ENCODE measurements at places on chromosomes 1 and 21.

GRCh38 chr1:212228076-212228475, 57.1 kb upstream of the PPP2R5A start:
- DNase-seq = no peak

DNA sequence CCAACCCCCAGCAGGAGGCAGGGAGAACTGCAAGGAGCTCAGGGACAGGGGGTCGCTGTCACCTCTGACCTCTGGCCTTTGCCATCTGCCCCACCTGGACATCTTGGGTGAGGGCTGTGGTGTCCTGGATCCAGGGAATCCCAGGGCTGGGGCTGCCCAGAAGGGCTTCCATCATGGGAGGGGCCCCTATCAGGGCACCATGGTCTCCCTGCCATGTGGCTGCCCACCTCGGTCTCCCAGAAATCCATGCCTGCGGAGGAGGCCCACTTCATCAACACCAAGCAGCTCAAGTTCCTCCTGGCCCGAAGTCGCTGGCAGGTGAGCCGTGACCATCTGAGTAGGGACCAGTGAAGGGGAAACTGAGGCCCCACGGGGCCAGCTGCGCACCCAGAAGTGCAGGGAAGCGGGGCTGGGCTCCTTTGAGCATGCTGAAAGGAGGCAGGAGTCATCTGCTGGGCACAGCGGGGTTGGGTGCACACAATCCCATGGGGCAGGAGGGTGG, 36.1 kb downstream of the TRIM11 start:
- DNase-seq = no peak

GRCh38 chr21:35775778-35776544, 284.4 kb downstream of the SETD4 start:
- no peak for DNase-seq

GRCh38 chr1:246533371-246533905, 26.4 kb upstream of the SMYD3 start:
- DNase-seq = no peak

DNA sequence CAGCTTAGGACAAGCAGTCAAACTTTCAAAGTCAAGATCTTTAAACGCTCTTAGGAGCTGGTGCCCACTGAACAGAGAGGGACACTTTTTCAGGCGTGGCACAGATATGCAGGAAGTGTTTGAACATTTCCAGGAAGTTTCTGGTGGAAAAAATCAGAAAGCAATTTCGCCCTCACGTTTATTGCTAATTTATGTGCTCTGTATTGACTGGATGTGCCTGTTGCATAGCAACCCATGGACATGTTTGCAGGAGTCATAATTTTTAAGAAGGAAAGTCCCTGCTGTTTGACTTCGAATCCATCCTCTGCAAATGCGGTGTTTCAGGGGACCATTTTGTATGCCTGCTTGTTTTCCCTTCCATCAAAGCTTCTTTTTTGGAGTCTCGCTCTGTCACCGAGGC, 239.9 kb upstream of the IRF2BP2 start:
- no peak for DNase-seq

DNA sequence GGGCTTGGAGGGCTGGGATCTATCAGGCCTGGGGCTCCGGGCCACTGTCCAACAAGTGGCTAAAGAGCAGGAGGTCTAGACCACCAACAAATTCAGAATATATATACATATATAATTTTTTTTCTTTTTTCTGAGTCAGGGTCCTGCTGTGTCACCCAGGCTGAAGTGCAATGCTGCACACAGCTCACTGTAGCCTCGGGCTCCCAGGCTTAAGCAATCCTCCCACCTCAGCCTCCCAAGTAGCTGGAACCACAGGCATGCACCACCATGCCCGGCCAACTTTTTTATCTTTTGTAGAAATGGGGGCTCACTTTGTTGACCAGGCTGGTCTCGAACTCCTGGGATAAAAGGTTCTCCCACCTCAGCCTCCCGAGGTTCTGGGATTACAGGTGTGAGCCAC, 6.8 kb upstream of the LAPTM5 start:
- no peak for DNase-seq

DNA sequence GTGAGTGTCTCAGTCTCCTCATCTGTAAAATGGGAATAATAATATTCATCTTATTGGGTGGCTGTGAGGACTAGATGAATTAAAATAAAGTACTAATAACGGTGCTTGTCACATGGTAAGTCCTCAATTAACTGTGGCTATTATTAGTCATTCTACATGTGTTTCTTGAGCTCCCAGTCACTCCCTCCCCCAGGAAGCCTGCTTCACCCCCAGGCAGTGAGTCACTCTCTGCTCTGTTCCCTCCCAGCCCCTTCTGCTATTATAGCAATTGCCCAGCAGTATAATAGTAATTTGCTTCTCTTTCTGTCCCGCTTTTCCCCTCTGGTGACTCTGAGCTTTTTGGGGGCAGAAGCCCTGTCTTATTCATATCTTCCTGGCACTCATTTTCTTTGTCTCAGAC, 102.0 kb downstream of the BEND5 start:
- no peak for DNase-seq

- DNase-seq = no peak
These were observed 165.4 kb upstream of the HMGB4 start for GRCh38 chr1:33698361-33699035.

- no peak for DNase-seq
These were observed 100.2 kb downstream of the RIPK4 start for GRCh38 chr21:41666641-41667081.

DNA sequence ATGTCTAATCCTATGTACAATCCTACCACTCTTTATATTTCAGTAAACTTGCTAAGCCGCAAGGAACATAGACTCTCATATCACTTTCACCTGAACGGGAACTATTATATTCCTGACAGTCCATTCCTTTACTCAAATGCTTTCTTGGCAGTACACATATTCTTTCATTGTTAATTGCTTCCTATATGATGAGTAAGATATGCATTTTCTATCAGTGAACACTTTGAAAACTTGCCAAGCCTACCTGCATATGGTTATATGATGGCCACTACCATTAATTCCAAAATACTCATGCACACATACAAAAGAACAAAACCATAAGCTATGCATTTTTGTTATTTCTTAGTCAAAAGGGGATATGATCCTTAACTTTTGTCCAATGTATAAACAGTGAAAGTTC, 341.5 kb downstream of the VAV3 start:
- no peak for DNase-seq

DNA sequence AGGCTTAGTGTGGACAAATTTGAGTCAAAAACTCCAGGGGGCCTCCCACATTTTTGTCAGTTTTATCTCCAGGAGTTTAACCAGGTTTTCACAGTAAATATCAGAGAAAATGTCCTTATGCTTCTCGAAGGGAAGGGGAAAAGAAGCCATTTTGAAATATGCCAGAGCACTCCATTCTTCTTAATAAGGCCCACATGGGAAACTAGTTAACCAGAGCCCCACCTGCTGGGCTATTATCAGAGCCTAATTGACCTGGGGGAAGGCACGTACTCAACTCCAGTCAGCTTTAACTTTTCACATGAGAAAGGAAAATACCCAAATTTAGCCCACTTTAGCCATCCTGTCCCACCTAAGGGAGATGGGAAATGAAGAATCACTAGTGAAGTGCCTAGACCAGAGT, 296.3 kb downstream of the PTBP2 start:
- no peak for DNase-seq

DNA sequence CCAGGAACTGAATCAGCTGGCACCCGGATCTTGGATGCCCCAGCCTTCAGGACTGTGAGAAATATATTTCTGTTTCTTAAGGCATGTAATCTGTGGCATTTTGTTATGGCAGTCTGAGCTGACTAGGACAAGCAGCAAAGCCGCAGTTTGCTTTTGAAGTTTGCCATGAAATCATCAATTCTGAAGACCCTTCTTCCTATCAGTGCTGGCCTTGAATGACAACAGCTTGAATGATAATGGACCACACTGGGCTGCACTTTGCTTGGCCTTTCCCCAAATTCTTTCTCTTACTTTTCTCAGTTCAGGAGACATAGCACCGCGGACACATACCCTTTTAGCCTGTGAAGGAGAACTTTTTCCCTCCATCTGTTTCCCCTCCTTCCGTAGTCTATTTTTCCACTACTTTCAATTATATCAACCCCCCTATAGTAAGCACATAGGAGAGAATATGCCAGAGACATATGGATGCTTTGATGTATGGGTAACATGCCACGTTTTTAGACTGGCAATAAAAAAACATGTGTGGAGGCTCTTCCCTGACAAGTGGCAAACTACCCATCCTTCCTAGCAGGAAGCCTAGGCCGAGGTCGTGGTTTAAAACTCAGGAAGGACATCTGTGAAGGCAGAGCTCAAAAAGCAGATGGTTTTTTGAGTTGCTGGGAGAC, 42.9 kb downstream of the HLX start:
- no peak for DNase-seq

DNA sequence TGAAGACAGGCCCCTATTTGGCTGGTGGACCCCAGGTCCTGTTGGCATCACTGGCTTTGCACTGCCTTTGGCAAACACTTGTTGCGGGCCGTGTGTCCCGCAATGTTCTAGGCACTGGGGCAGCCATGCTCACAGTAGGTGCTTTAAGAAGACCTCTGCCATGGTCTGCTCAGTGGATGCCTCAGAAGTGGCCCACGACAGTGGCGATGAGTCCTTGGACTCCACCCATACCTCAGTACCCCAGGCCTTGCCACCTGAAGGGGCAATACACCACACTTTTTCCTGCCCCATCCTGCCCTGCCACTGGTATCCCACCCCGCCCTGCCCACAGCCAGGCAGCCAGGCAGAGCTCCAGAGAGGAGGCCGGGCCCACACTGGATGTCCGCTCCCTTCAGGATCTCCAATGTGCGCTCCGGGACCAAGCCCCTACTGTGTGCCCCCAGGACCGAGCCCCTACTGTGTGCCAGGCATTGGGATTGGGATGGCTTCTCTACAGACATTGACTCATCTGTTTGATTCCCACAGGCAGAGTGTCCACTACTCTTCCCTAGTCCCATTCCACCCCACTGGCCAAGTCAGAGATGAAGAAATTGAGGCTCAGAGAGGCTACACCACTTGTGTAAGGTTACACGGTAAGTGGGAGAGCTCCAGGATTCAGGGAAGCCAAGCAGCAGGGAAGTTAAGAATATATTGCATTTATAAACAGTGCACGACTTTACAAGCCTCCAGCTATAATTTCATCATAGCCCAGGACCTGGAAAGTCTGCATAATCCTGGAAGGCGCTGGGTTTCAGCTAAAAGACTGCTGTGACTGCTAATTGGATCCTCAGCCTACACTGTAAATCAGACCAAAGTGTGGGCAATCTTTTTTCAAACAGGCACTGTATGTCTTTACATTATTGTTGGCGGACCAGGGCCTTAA, 101.6 kb downstream of the DMRTB1 start:
- DNase-seq = no peak

DNA sequence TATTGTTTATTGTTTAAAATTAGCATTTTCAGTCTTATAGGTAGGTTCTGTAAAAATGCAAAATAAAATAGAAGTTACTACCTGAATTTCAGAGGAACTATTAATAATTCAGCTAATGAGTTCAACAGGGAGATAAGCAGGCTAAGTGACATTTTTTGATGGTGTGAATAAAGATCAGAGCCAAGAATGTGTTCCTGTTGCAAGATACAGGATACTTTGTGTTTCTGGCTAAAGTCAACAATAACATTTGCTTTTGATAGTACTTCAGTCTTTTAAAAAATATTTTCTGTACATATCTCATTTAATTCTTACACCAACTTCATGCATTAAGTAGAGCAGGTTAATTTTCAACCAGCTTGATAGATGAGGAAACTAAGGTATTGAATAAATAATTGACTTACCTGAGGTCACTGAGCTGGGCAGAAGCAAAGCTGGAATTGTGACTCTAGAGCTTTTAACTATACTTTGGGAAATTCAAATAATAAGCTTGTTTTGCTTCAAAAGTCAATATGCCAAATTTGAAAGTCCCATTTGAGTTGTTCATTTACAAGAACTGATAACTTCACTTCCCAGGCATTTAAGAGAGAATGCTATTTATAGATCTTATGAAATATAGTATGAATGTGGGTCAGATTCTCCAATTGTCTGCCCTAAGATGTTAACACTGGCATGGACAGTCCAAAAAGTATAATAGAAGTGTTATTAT, 6.0 kb downstream of the GORAB start:
- no peak for DNase-seq

DNA sequence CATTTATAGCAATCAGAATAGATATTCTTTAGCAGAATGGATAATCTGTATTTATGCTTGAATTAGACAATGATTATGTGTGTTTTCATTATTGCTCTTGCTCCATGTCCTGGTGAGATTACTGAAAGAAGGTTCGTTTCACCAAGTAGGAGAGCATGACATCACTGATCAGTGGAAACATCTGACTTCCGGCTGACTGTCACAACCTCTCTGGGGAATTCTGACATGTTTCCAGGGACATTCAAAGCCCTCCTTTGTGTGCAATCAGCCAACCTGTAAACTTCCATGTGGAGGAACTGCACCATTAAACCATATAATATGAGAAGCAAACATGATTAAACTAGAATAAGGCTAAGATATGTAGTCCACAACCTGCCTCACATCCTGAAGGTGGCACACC, 424.8 kb upstream of the ADGRL4 start:
- DNase-seq = no peak

DNA sequence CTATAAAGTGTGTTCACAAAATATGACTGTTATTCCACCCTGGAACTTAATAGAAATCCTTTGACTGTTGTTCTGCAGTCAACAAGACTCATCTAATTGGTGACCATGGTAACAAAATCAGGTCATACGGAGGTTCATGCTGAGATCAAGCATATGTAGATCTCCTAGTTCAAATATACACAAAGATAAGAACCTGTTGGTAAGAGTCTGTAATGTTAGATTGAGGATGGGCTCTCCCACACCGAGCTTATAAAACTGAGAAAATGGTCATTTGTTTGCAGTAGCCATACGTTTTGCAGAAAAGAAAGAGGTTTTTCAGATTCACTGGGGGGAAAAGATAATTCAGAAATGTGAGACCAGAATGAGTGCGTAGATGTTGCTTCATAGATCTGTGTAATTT, 468.1 kb downstream of the RPS6KC1 start:
- no peak for DNase-seq

GRCh38 chr1:25131794-25132193, 100.5 kb downstream of the SYF2 start:
- no peak for DNase-seq

- no peak for DNase-seq
These were observed 46.8 kb upstream of the USP25 start for GRCh38 chr21:15682977-15683376.

DNA sequence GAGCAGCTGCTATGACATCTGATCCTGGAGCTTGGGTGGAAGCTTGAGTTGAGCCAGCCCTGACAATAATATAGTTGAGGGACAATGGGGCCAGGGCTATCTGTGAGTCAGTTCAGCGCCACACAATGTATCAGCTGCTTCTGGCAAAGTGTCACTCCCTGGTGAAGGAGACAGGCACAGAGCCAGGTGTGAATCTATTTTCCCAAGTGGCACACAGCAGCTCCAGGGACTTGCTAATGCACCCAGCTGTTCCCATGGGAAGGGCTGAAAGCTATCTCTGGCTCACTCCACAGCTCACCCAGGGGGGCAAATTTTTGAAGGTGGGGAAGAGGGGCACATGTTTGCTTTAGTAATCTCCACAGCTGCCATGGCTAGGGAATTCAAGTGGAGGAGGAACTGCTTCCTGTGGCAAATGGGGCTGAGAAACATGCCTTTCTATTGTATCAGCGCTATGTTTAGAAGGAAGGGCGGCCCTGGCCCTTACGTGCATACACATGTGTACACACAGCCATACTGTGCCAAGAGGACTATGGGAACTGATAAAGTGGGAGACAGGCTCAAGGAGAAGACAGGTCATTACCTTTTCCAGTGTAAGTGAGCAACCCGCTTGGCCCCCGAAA, 2.2 kb downstream of the CYB5R1 start:
- no peak for DNase-seq
